ENCODE measurements at places on chromosomes 2 and 18.
A peak's percentile ranks its signal among the peaks of the same experiment; 100 is the strongest.

DNA sequence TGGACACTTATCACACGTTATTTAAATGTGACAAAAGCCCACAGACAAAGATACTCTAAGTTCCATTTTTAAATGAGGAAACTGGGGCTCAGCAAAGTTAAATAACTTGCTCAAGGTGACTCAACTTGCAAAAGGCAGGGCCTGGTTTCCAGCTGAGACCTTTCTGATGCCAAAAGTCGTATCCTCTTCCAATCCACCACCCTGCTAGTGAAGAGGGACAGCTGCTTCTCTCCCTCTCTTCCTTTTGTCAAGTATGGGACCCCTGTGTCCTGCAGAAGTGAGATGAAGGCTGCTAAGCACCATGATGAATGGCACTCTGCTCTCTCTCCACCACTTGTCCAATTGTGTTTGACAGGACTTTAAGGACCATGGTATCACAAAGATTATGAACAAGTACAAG is 140.9 kb downstream of the DYM start:
- no peaks in the 10 kb centered on the region for H3K27me3 ChIP-seq
- H3K27ac ChIP-seq = no peak overlapping the region
- H3K4me3 ChIP-seq = no peak overlapping the region
- no peak for DNase-seq
- H3K4me1 ChIP-seq = no peaks in the 10 kb centered on the region

GRCh38 chr18:31860488-31860887 is 82.4 kb downstream of the TRAPPC8 start:
- H3K36me3 ChIP-seq = peaks cover 46% of the 10 kb centered on the region
- H3K27ac ChIP-seq = no peak overlapping the region
- no peaks in the 10 kb centered on the region for H3K4me1 ChIP-seq
- H3K4me3 ChIP-seq = no peak overlapping the region
- no peak for DNase-seq

- H3K36me3 ChIP-seq = no peaks in the 10 kb centered on the region
- DNase-seq = no peak
- H3K4me3 ChIP-seq = no peak overlapping the region
- no peaks in the 10 kb centered on the region for H3K27me3 ChIP-seq
- H3K27ac ChIP-seq = no peak overlapping the region
Observed at GRCh38 chr2:209499069-209499468, 75.2 kb downstream of the MAP2 start.

- H3K27me3 ChIP-seq = no peaks in the 10 kb centered on the region
- no peak overlapping the region for H3K27ac ChIP-seq
- DNase-seq = no peak
- H3K36me3 ChIP-seq = peaks cover 14% of the 10 kb centered on the region
Observed at GRCh38 chr2:64593035-64593655, 60.6 kb downstream of the SERTAD2 start.

DNA sequence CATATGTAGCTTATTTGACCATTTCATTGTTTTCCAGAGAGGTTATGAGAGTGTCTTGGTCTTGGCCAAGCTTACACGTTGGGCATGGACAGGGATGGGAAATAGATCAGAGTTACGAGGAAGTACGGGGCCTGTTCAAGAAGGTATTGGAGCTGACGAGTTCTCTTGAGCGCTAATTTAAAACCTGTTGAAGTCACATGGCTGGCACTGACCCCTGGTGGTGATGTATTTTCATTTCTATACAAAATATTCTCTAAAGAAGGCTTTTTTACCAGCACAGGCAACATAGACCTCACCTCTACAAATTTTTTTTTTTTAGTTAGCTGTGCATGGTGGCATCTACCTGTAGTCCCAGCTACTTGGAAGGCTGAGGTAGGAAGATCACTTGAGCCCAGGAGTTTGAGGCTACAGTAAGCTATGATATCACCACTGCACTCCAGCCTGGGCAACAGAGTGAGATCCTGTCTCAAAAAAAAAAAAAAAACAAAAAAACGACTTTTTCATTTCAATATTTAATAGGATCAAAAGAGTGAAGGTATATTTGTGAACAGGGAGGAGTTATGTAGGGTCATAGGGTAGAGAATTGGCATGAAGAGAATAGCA is 19.6 kb downstream of the UGP2 start:
- no peaks in the 10 kb centered on the region for H3K27me3 ChIP-seq
- H3K4me1 ChIP-seq = no peaks in the 10 kb centered on the region
- H3K36me3 ChIP-seq = peaks cover 37% of the 10 kb centered on the region
- peak; percentile 78 for DNase-seq
- no peak overlapping the region for H3K4me3 ChIP-seq

GRCh38 chr2:210541290-210541902 is 15.0 kb upstream of the CPS1 start:
- H3K27me3 ChIP-seq = no peaks in the 10 kb centered on the region
- no peak overlapping the region for H3K27ac ChIP-seq
- no peaks in the 10 kb centered on the region for H3K4me1 ChIP-seq
- no peak for DNase-seq

GRCh38 chr2:98749066-98749450 is 18.1 kb upstream of the MGAT4A start:
- no peaks in the 10 kb centered on the region for H3K27me3 ChIP-seq
- no peak overlapping the region for H3K27ac ChIP-seq
- peak; percentile 70 for DNase-seq
- no peaks in the 10 kb centered on the region for H3K4me1 ChIP-seq
- H3K36me3 ChIP-seq = no peaks in the 10 kb centered on the region

Measured in ascending aorta (tissue), 2 donors.